ENCODE measurements at places on chromosomes 7 and 10. TPM values are rescaled to one million over a fixed set of nuclear protein-coding genes. Genes with fewer than 3 reads are reported as not detected.

The PLA2G12B gene
- total RNA-seq: not detected

The TMEM213 gene
- not detected for total RNA-seq

The GPR37 gene
- not detected for total RNA-seq

The CNPY1 gene
- not detected for total RNA-seq

The PNLIPRP1 gene
- 1.0 TPM for total RNA-seq

The SNCG gene
- 0.63 TPM for total RNA-seq

The OR6V1 gene
- not detected for total RNA-seq

The ZNF503 gene
- total RNA-seq: 0.16 TPM

The JAKMIP3 gene
- total RNA-seq: 0.08 TPM

The ITPRID1 gene
- total RNA-seq: not detected

The WASHC2C gene
- total RNA-seq: 21.6 TPM

The ZNF92 gene
- 8.9 TPM for total RNA-seq

The ERVW-1 gene
- total RNA-seq: not detected

The THNSL1 gene
- total RNA-seq: 3.4 TPM

The MMP21 gene
- total RNA-seq: not detected

The ASB10 gene
- total RNA-seq: not detected

The UTF1 gene
- total RNA-seq: not detected

The EPHB4 gene
- 1.5 TPM for total RNA-seq
